ENCODE measurements at places on chromosomes 11 and 22.
A peak's percentile ranks its signal among the peaks of the same experiment; 100 is the strongest.

GRCh38 chr11:34425867-34426266 lies 12.9 kb upstream of the CAT start:
- DNase-seq = no peak

DNA sequence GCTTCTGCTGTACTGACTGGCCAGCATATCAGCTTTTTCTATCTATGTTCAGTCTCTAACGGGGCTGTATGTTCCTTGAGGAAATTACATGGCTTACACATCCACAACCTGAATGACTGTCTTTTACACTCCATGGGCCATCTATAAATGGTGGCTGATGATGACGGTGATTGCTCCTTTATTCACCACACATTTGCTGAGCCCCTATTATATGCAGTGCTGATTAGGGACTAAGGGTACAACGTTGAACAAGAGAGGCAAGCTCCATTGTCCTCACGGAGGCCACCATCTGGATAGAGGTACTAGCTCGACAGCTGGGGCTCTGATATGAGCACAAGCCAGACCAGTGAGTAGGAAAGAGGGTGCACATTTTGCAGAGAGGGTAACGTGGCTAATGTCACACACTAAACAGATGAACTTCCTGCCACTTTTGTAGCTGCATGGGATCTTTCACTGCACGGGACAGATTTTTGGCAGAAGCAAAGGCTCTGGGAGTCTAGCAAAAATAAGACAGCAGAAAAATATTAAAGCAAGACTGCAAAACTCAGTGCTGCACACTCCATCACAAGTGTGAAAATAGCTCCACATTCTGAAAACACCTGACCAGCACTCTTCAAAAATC lies 30.6 kb downstream of the DRD2 start:
- DNase-seq = no peak

- DNase-seq = peak; percentile 31
Measured at GRCh38 chr11:74731301-74732094, at the start of gene CHRDL2. TSS of gene CHRDL2 (minus strand) at chr11:74731426. CDS start at chr11:74730888, 538 bp downstream.

GRCh38 chr22:29727131-29727523 lies 7.3 kb downstream of the CABP7 start:
- peak; percentile 50 for DNase-seq

DNA sequence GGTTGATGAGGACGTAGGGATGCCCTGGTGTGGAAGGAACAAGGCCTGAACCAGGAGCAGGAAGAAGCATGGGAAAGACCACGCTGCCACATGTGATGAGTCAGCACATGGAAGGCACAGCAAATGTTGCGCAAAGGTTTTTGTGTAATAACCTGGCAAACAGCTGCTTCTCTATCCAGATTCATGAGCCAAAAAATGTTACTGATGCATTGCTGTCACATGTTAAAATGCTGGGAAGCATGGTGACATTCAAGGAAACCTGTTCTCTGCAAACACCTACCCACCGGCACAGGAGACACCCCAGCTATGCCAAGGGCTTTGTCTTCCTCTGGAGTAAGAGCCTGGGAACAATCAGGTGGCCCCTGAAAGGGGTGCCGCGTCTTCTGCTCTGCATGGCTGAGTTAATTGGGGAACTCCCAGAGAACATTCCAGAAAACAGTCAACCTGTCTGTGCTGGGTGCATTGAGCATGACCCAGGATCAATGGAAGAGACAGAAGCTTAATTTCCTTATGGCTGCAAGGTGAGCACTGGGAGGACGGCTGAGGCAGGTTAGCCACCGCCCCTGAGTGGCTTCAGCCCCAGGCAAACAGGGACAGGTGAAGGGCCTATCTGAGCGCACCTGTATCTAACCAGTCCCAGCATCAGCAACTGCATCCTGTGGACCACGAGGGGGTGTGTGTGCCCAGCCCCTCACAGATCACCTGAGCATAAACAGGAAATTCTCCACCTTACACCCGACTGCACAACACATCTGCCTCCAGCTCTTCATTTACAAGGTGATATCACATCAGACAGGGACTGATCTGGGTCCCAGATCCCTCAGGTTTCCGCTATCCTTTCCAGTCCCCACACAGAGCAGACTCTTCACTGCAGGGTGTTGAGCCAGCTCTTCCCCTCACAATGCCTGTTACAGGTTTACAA lies 108.4 kb downstream of the GGTLC2 start:
- peak; percentile 6 for DNase-seq

GRCh38 chr11:65584723-65585171 lies 8.9 kb downstream of the EHBP1L1 start:
- DNase-seq = no peak

DNA sequence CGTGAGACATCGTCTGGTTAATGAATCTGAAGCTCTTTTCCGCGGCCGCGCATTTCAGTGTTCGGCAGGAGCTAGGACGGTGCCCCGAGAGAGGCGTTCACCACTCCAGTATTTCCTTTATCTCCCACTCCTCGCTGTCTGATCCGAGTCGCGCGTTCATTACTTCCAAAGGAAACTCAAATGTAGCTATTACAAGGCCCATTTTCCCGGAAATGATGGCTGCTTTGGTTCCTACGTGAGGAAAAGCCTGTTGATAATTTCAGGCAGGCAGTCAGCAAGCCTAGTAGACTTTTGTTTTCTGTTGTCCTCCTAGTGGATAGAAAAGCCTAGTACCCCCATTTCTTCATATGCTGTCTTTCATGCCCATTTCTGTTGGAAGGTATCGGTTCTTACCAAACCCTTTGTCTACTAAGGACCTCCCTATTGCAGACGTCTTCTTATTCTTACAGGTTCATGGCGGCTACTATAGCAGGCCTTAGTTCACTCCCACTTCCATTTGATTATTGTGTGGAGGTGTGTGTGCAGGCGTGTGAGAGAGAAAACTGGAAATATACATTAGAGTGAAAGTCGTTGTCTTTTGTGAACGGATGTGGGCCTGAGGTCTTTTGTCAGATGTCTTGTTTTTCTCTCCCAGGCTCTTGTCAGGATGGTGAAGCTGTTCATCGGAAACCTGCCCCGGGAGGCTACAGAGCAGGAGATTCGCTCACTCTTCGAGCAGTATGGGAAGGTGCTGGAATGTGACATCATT lies 737 bp downstream of the RBM4 start:
- peak; percentile 43 for DNase-seq

DNA sequence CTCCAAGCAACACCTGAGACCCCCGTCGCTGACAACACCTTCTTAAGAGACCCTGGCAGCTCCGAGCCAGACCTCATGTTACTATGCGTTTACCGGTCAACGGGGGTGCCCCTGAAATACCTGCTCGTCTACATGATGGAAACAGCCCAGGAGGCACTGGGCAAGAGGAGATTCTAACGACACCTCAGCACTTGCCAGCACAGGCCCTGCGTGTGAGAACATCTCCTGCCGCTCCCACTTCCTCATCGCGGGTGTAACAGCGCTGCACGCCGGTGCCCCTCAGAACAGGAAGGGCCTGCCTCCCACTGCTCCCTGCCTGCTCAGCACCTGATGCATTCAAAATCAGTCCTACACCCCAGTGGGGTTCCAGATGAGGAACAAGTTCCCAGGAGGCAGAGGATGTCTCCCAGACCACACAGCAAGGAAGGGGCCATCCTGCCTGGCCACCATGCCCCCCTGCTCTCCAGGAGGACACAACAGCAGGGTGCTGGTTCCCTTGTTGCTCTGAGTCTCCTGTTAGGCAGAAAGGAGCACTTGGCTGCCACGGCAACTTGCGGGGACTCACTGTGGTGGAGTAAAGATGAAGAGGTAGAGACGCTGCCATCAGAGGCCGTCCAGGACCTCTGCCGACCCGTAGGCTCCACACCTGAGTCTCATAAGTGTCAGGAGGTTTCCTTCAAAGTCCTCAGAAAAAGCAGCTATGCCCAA lies 2.1 kb downstream of the TOLLIP start:
- no peak for DNase-seq

All from fibroblast of skin of scalp (primary cell).